ENCODE measurements at places on chromosomes 1 and 21.
A peak's percentile ranks its signal among the peaks of the same experiment; 100 is the strongest.

DNA sequence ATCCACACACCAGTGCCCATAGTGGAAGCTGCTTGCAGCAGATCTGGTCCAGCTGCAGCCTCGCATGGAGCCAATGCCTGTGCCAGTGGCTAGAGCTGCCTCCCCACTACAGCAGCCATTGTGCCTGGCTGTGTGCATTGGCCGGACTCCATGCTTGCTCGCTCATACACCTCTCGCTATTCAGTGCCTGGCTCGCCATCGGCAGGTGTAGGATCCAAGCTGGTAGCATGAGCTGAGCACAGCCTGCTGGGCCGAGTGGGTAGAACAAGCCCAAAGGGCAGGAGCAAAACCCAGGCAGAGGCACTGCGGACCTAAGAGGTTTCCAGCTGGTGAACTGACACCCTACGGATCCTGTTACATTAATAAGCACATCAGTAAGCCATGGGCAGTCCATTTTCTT lies 1184.1 kb downstream of the AMY1C start:
- no peak for DNase-seq

- no peak for DNase-seq
Measured at GRCh38 chr21:38544661-38545060, 46.4 kb upstream of the ERG start.

DNA sequence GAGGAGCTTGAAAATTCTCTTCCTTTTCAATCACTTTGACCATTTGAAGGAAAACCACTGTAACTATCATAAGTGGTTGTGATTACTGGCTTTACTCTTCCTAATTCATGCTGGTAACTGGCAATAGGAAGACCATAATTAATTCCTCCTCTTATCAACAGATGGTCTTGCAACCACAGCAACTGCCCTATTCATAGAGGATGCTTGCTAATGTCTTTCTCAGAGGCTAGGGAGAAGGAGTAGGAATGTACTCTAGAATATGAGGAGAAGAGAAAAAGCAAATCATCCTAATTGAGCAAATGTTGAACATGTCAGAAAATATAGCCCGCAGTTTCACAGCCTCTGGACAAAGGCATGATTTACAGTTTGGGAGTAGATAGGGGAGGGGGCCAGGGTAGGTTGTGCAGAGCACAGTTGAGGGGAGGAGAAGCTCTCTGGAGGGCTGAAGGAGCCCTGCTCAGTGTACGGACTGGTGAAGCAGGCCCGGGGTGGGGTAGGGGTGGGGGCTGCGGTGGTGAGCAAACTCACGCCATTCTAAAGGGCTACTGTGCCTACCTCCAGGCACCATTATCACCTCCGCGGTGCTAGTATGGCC lies 192.9 kb downstream of the PCP4 start:
- no peak for DNase-seq

DNA sequence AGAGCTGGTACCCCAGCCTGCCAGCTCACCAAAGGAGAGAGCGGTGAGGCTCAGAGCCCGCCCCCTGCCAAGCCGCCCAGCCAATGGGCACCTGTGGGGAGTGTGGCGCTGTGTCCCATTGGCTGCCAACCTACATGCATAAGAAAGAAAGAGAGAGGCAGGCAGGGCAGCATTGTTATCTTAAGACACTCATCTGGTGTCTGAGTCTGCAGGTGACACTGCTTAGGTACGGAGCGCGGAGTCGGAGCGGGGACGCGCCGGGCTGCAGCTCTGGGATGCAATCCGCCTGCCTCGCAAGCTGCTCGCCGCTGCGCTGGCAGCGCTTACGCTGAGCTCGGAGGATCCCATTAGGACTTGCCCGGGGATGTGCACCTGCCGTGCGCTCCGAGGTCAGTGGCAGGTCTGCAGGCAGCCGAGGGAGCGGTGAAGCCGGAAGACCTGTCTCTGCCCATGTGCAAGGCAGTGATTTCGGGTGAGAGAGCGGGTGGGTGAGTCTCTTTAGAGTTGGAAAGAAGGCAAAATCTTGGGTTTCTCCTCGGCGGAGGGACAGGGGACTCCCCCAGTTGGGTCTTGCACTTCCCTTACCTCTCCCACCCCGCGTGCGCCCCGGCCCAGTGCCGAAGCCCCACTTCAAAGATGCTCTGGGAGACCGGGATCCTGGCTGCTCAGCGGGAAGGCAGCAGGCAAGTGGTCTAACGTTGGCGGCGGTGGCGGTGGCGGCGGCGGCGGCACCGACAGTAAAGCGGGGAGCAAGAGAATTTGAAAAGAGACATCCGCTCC lies at the start of gene BRINP2:
Gene BRINP2, plus strand, starts transcription at position 203 of the 780 bp plus-strand sequence. CDS start 58,919 bp downstream, outside the sequence.
- DNase-seq: peak; percentile 87

DNA sequence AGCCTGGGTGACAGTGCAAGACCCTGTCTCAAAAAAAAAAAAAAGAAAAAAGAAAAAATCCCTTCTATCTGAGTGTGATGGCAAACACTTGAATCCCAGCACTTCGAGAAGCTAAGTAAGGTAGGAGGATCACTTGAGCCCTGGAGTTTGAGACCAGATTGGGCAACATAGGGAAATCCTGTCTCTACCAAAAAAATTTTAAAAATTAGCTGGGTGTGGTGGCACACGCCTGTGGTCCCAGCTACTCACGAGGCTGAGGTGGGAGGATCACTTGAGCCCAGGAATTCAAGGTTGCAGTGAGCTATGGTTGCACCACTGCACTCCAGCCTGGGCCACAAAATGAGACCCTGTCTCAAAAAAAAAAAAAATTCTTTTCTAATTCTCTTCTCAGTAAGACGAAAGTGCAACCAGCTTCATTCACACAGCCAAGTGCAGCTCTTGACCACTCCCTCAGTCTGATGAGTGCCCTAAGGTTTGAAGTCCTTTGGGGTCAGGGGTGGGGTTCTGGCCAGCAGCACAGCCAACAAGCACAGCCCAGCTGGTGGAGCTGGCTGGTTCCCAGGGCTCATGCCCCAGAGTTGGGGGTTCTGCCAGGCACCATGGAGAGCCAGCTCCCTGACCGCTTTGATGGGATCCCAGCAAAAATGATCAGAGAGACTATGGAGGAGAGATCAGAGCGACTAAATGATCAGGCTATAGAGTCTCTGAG lies 8.0 kb downstream of the SLC2A5 start:
- DNase-seq: no peak

Data from NCI-H510A treated with DMSO at 0.1 percent for 48 hours (cell line).